ENCODE measurements at places on chromosomes 13 and 19. TPM values are rescaled to one million over a fixed set of nuclear protein-coding genes. Genes with fewer than 3 reads are reported as not detected.

DNA sequence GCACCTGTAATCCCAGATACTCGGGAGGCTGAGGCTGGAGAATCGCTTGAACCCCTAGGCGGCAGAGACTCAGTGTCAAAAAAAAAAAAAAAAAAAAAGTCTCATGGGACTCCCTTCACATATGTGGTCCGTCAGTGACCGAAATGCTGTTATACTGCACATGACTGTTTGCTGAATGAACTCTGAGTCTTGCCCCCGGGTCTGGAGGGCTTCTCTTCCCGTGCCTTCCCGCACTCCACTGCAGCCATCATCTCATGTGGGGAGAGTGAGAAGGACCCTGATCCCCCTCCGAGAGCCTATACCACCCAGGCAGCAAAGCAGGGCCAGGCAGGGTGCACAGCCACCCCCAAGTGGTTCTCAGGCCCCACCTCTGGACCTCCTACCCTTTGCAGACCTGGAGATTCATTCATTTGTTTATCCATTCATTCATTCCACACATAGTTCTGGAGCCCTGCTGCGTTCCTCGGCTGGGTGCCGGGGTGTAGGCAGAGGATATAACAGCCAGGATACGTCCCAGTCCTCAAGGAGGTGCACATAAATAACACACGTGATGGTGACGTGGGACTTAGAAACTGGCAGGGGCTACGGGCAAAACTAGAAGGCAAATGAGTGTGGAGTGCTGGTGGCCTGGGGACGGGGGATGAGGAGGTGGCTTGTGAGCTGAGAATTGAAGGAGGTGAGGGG is 14.2 kb downstream of the NDUFA11 start:
- DNase-seq = no peak

DNA sequence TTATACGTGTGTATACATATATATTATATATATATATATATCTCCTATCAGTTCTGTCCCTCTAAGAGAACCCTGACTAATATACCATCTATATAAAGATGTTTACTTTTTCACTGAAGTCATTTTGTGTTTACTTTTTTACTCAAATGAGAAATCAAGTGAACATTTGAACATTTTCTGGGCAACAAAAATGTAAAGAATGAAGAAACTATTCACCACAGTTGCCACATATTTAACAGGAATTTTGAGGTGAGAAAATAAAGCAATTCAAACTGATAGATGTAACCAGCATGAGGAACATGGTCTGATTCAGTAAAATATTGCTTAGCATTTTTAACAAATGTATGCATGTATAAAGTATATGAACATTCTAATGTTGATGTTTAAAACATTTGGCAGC is 299.2 kb upstream of the KLHL1 start:
- no peak for DNase-seq

DNA sequence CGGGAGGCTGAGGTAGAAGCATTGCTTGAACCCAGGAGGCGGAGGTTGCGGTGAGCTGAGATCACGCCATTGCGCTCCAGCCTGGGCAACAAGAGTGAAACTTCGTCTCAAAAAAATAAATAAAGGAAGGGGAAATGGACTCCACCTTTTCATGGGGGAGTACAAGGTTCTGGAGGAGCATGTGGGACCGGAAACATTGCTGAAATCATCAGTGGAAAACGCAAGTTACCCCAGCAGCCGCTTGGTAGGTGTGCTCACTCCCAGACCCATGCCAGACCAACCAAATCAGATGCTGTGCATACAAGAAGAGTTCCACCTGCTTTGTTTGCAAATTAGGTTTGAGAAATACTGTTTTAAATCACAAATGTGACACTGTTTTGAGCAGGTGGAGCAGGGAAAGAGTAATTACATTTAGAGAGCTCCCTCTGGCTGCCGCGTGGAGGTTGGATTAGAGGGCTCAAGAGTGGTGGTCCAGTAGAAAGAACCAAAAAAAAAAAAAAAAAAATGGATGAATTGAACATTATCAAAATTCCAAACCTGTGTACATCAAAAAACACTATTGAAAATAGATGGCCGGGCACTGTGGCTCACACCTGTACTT is 4.9 kb downstream of the ERICH4 start:
- no peak for DNase-seq

Gene CPAMD8
- polyA plus RNA-seq = 52.7 TPM

Gene CDX2
- polyA plus RNA-seq = not detected

GRCh38 chr19:1361601-1362386 is 21.9 kb upstream of the NDUFS7 start:
- DNase-seq = no peak

DNA sequence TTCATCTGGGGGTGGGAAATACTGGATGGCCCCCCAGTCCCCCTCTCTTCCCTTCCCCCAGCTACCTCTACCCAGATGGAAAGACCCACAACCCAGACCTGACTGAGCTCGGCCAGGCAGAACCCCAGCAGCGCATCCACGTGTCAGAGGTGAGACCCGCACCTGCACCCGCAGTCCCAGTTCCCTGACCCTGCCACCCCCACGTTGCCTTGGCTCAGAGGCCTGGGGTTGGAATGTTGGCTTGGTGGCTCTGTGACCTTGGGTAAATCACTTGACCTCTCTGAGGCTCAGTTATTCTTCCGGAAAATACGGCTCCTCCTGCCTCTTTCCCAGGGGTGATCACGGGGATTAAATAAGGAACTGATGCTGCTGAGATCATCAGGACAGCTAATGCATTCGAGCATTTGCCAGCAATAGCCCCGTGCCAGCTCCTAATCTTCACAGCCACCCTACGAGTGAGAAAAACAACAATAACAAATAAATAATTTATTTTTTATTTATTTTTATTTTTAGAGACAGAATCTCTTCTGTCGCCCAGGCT is 12.3 kb downstream of the CBLC start:
- DNase-seq = no peak

Gene FGF21
- not detected for polyA plus RNA-seq

DNA sequence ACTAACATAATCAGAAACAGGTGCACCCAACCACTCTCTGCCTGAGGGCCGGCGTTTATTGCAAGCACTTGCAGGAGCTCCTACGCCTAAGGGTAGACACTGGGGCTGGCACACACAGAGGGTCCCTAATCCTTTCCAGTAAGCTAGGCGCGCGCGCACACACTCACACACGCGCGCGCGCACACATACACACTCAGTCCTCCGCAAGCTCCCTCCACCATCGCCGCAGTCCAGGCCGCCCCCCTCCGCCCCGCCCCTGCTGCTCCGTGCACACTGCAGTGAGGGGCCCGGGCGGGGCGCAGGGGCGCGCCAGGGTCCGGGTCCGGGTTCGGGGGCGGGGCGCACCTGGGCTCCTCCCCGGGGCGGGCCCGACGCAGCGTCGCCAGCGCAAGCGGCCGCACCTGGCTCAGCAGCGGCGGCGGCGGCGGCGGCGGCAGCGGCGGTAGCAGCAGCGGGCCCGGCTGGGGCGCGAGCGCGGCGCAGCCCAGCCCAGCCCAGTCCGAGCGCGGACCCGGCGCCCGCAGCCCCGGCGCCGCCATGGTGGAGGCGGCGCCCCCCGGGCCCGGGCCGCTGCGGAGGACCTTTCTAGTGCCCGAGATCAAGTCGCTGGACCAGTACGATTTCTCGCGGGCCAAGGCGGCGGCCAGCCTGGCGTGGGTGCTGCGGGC is at the start of gene CAMSAP3:
CAMSAP3 (plus strand) TSS at position 398 of the 668 bp plus-strand sequence; CDS start at position 538, 140 bp downstream.
- DNase-seq = peak; percentile 24

DNA sequence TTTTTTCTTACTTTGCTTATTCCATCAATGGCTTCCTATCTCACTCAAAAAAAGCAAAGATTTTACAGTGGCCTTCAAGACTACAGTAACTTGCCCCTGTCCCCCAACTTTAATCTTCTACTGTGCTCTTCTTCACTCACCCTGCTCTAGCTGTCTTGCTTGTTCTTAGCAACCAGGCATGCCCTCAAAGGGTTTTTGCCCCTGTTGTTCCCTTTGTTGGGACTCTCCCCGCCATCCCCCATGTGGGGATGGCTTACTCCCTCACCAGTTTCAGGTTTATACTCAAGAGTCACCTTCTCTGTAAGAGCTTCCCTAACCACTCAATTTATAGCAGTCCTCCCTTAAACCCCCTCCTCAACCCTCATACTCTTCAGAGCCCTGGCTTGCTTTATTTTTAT is 5.4 kb downstream of the MTMR6 start:
- no peak for DNase-seq

Gene DPF1
- 3.9 TPM for polyA plus RNA-seq

Gene MBD3L4
- not detected for polyA plus RNA-seq

Gene LILRB4
- 1.7 TPM for polyA plus RNA-seq

Gene RUBCNL
- polyA plus RNA-seq = 2.3 TPM

DNA sequence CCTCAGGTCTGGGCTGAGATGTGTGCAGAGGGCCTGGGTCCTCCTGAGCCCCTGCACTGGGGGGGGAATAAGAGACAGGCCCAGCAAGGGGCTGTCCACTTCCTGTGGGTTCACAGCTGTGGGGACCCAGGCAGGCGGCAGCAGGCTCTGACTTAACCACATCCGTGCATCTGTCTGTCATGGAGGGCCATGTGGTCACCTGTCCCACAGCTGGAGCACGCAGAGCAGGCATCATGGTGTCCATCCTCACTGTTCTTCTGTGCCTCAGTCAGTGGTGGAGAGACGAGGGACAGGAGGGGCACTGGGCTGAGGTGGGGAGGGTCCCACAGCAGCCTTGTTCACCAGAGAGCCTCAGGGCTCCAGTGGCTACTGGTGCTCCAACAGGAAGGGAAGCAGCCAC is 16.3 kb upstream of the KIR3DL3 start:
- no peak for DNase-seq

DNA sequence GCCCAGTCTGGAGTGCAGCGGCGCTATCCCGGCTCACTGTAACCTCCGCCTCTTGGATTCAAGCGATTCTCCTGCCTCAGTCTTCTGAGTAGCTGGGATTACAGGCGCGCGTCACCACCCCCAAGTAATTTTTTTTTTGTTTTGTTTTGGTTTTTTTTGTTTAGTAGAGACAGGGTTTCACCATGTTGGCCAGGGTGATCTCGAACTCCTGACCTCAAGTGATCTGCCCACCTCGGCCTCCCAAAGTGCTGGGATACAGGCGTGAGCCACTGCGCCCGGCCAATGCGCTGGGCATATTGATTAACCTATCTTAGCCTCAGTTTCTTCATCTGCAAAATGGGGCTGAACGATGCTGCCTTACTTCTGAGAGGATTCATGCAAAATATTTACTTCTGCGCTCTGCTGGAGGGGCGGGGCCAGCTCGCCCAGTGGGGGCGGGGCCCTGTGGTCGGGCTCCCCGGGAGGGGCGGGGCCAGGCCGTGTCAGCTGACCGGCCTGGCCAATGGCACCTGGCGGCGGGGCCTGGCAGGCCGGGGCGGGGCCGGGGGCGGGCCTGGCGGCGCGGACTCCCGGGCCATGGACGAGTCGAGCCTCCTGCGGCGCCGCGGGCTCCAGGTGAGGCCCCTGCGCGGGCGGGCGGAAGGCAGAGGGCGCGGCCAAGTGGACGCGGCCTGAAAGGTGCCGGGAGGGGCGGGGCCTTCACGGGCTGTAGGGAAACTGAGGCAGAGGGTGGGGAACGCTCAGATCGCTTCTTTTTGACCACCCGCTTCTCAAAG is at the start of gene MAST3:
MAST3 (plus strand) TSS at position 562 of the 776 bp plus-strand sequence; CDS start at position 577, 15 bp downstream.
- DNase-seq = no peak

DNA sequence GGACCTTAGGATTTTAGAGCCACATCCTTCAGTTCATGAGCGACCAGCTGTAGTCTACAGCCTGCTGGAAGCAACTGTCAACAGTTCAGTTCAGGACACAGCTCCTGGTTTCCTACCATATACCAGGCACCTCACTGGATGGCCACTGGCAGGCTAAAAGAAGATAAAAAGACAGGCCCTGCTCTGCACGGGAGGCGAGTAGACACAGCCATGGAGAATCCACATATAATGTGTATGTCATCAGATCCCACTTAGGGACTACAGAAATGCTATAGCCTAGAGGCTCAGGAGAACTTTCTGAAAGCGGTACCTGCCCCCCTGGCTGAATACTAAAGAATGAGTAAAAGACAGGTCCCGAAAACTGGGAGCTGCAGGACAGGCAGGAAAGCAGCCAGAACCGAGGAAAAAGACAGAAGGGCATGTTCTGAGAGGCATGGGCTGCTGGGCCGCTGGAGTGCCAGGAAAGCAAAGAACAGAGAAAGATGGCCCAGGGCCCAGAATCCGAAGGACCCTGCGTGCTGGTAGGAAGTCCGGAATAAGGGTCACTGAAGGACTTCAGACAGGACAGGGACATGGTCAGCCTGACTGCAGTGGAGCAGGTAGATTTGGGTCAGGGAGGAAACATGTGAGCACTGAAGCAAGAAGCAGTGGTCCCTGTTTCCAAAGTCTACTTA is 23.5 kb downstream of the DZIP1 start:
- DNase-seq = no peak

GRCh38 chr19:17873786-17874757 is 2.3 kb downstream of the SLC5A5 start:
- no peak for DNase-seq

- no peak for DNase-seq
These were observed 47.3 kb upstream of the C13orf42 start for GRCh38 chr13:51158365-51158764.

Gene KEAP1
- 77.7 TPM for polyA plus RNA-seq

- DNase-seq = no peak
These were observed 9.5 kb downstream of the ACTMAP start for GRCh38 chr19:40740747-40741146.

- DNase-seq = no peak
These were observed 33.0 kb downstream of the KPNA3 start for GRCh38 chr13:49759503-49759902.

- no peak for DNase-seq
These were observed 216.7 kb downstream of the TUBA3C start for GRCh38 chr13:18964942-18965341.

GRCh38 chr19:7681340-7682174 is 924 bp downstream of the TRAPPC5 start:
- peak; percentile 56 for DNase-seq

GRCh38 chr13:59776924-59777690 is 386.6 kb downstream of the DIAPH3 start:
- DNase-seq = no peak

Gene PSG1
- polyA plus RNA-seq = not detected

Gene ZNF491
- 11.8 TPM for polyA plus RNA-seq

All from right lung (tissue), 10 donors.